Right lobe of liver (tissue), 6 donors: ENCODE measurements at places on chromosomes 12 and 14.

DNA sequence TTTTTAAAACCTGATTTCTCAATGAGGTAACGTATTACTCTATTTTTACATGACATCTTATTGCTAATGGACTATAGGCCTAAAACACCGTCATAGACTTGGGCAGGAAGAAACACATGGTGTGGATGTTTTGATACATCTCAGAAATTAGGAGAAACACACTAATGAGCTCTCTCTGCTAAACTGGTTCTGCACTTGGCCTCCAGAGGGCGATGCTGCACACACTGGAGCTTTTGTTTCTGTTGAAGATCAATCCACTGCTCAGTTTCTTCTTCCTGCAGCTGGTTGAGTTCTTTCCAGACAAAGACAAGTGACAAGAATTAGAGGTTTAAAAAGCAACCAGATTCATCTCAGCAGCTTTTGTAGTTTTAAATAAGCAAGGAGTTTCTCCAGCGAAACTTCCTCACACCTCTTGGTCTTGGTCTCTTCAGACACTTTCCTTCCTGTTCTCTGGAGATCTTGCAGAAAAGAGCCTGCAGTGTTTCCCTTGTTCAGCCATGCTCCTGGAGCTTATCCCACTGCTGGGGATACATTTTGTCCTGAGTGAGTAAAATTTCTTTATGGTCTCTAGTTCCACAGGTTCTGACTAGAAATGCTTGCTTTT, 178.5 kb upstream of the OR4E1 start:
- peak; percentile 36 for DNase-seq
- H3K4me3 ChIP-seq = no peak overlapping the region
- no peaks in the 10 kb centered on the region for H3K36me3 ChIP-seq

- no peak overlapping the region for H3K4me3 ChIP-seq
- H3K36me3 ChIP-seq = peaks cover 8% of the 10 kb centered on the region
- DNase-seq = no peak
- no peaks in the 10 kb centered on the region for H3K4me1 ChIP-seq
Measured at GRCh38 chr12:109781668-109782325, 51.4 kb downstream of the TRPV4 start.

- no peak overlapping the region for H3K27ac ChIP-seq
- H3K4me3 ChIP-seq = no peak overlapping the region
- H3K36me3 ChIP-seq = no peaks in the 10 kb centered on the region
- DNase-seq = no peak
Measured at GRCh38 chr12:85733984-85734383, 102.2 kb downstream of the RASSF9 start.

- H3K27me3 ChIP-seq = no peaks in the 10 kb centered on the region
- peak; percentile 74 for DNase-seq
- peaks cover 6% of the 10 kb centered on the region for H3K4me1 ChIP-seq
- peak overlapping the region; percentile 77 for H3K4me3 ChIP-seq
- H3K27ac ChIP-seq = peak overlapping the region; percentile 79
- no peaks in the 10 kb centered on the region for H3K36me3 ChIP-seq
Measured at GRCh38 chr14:63853831-63854293, 1.1 kb downstream of the SYNE2 start.
